ENCODE measurements at places on chromosomes 2 and 18.

GRCh38 chr2:47174733-47175361, 19.7 kb upstream of the STPG4 start:
- DNase-seq: no peak

DNA sequence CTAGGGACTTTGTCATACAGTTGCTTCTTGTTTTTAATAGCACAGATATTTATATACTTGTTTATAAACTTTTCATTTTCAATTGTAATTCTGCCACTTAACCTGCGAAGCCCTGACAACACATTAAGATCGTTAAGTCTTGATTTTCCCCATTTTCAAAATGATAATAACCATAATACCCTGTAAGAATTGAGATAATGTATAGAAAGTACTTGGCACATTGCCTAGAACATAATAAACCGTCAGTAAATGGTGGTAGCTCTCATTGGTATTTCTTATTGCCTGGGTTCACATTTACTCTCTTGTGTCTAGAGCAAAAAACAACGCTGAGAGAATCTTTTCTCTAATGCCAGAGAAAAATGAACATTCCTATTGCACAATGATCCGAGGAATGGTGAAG, 18.6 kb downstream of the PTCD3 start:
- no peak for DNase-seq

DNA sequence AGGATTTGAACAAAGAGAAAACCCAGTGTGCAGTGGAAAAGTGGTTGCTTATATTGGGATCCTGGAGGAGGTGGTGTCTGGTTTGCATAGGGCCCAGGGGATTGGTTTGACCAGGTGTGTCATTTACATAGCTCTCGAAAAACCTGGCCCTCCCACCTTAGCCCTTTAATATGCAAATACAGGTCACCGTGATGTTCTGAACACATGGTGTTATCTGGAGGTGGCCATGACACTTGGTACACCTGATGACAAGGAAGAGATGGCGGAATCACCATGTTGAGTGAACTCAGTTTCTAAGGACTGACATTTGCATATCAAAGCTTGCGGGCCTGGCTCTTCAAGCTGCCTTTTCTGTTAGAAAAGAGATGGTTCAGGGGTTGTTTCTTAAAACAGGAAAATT, 2.3 kb upstream of the NAPG start:
- no peak for DNase-seq

DNA sequence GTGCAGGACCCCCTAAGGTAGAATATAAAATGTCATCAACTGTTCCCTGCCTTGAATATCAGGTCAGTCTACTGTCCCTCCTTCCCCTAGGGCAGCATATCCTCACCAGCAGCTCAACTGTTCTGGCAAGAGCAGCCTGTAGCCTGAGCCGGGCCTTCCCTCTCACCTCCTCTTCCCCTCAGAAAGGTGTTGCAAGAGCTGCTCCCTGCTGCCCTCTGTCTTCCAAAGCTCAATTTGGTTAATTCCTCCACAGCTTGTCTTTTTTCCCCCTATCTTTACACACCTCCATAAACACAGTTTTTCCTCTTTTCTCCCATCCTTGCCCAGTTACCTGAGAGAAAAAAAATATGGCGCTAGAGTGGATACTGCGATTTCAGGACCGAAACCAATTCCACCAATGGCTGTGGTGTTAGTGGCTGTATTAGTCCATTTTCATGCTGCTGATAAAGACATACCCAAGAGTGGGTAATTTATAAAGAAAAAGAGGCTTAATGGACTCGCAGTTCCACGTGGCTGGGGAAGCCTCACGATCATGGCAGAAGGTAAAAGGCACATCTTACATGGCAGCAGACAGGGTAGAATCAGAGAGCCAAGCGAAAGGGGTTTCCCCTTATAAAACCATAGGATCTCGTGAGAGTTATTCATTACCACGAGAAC, 184.7 kb downstream of the MREG start:
- no peak for DNase-seq

- no peak for DNase-seq
Measured at GRCh38 chr2:172712251-172712650, 23.4 kb upstream of the RAPGEF4 start.

GRCh38 chr18:76463358-76463757, 31.7 kb downstream of the ZNF516 start:
- DNase-seq: no peak

DNA sequence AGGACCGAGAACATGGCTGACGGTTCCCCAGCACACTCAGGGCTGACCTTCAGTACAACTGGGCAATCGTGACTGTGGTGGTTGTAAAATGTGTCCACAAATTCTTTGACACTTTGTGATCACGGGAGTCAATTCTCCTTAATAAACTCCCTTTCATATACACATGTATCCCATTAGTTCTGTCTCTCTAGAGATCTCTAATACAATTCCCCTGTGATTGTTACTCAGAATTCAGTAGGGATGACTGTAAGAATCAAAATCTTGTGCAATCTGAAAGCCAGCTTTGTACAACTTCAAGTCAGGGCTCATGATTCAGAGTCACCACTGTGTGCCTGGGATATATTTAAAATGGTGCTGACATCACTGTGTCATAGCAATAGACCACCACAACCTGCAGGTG, 89.5 kb upstream of the LMAN1 start:
- DNase-seq: no peak

DNA sequence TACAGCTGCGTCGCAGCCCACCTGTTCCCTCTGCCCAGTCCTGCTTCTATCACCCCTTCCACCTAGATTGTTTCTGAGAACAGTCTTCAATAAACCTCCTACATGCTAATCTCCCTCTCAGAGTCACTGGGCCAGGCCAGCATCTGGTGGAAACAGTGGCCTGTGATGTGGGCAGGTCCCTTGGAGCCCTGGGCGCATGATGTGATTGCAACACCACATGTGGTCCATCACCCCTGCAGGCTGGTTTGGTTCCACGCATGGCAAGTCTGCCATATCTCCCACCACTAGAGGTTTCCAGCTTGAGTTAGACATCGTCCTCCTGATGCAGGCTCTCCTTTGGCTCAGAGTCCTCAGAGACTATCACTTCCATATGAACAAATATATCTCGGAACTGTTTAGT, 83.5 kb downstream of the PRKCE start:
- no peak for DNase-seq

DNA sequence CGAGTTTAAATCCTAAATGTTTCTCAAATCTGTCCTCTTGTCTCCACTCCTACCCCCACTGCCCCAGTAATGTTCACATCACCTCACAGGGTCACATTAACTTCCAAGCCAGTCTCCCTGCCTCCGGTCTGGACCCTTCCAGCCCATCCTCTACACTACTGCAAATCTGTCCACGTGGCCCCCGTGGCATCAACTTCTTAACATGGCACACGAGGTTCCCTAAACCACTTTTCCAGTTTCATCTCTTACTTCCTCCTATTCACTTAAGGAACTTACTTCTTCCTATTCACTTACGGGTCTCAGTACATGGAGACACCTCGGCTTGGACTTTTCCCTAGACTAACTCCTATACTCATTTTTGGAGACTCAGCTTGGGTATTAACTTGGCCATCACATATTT, 27.0 kb downstream of the MRPL33 start:
- no peak for DNase-seq

- DNase-seq: no peak
Measured at GRCh38 chr18:45004546-45005080, 323.9 kb downstream of the SETBP1 start.

- no peak for DNase-seq
Measured at GRCh38 chr2:190303647-190304046, 16.0 kb downstream of the HIBCH start.

DNA sequence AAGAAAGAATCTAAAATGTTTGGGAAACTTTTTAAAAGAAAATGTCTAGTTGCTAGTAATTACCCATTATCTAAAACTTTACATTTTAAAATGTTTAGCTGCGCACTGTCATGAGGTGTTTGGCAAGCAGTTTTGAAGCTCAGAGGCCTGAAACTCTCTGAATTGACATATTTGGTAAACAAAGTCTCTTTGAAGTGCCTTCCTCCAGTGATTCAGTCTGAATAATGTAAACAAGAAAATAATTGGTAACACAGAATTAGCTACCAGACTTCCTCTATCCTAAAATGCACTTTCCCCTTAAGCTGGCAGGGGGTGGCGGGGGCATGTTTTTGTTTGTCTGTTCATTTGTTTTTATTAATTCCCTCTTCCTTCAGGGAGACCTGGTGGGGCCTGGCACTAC, 61.4 kb downstream of the WDR75 start:
- no peak for DNase-seq

- DNase-seq: no peak
Measured at GRCh38 chr2:76567478-76567877, 856.8 kb upstream of the GCFC2 start.

DNA sequence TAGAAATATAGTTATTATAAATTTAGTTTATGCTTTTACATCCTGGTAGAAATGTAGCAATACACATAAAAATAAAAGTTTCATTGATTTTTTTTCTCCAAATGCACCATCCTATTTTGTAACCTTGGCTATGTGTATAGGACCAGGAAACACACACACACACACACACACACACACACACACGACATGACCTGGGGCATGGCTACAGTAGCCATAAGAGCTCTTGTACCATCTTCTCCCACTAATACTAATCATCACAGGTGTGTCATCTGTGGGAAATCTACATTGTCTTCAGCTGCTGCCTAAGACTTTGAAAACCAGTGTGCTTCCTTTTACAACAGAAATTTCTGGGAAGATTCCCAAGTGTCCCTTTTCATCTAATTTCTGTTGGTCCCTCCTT, 144.3 kb downstream of the MCFD2 start:
- no peak for DNase-seq

DNA sequence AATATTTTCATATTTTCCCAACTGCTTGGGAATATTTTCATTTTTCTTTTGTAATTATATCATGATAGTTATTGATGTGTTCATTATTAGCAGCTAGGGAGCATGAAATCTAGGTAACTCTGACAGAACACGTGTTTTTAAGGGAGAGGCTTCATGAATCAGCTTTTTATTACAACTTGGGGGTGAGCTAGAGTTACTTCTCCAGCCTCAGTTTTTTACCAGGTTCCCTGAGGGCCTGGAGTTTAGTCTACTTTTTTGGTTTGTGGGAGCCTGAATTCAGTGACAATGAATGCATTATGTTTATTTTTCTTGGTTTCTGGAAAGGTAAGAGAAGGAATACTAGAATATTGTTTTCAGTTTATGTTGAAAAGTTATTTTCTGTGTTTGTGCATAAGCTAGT, 18.0 kb downstream of the NAB1 start:
- no peak for DNase-seq

DNA sequence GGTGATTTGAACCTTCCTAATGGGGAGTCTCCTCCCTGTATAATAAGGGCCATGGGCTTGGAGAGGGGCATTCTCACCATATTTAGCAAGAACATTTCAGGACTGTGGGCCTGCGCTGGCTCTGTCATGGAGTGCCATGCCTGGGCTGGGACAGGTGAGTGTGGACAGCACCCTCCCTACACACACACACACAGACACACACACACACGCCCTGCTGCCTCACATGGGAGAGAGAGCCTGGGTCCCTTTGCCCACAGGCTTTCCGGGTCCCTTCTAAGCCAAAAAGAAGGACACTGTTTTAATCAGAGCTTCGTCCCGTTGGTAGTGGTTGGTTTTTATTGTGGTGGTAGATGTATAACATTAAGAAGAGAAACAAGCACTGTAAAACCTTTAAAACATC, 31.4 kb upstream of the TMEM87B start:
- no peak for DNase-seq

- no peak for DNase-seq
Measured at GRCh38 chr2:58698620-58699019, 457.5 kb upstream of the FANCL start.

DNA sequence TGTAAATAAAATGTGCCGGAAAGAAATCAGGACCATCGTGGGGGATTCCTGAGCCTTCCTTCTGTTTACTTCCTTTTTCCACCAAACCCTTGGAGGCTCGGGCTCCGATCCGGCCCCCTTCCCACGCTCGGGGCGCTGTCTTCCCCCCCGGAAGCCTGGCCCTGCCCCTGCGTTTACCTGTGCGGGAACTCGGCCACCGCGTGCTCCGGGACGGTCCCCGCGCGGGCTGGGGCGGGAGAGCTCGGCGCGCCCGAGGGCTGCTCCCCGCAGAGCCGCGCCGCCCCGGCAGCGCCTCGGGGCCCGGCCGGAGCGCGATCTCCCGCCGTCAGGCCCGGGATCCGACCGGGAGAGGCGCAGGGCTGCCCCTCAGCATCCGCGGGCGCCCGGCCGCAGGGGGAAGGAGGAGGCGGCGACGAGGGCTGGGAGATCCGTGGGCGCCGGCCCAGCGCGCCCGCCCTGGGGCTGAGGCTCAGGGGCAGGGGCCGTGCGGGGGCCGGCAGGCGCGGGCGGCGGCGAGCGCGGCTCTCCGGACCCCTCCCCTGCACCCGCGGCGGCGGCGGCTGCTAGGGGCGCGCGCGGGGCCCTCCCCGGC, 435 bp downstream of the ADCY3 start:
- no peak for DNase-seq

DNA sequence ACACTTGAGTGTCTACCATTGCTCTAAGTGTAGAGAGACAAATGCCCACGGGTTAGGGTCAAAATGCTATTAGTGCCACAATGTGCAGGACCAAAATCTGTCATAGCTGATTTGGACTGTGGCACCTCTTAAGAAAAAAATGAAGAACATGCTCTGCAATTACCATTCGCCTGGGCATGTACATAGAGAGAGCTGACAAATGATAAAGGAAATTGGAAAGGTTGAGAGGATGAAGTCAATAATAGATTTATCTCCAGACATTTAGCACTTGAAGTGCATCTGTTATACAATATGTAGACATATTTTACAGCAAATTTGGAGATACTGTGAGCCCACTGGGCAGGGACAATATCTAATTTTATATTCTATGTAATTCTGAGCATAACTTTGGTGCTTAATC, 804.4 kb downstream of the SATB2 start:
- DNase-seq: no peak

- DNase-seq: no peak
Measured at GRCh38 chr18:10188971-10189810, 265.2 kb upstream of the APCDD1 start.

DNA sequence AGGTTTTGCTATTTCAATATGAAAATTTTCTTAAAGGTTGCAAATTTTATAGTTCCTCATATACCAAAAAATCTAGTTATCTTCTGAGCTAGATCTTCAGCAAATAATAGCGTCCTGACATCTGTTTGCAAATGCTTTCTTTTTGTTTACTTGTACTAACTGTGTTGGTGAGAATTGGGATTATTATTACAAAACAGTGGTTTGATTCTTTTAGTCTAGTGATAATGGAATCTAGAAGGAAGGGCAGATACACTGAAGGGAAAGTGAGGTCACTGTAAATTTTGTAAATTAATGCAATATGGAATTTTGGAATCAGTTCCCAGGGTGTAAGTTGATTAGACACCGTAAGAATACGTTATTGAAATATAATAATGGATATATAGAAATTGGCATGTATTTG, 36.2 kb upstream of the NT5C1B start:
- no peak for DNase-seq

GRCh38 chr18:532018-532417, 31.5 kb upstream of the COLEC12 start:
- no peak for DNase-seq

- DNase-seq: no peak
Measured at GRCh38 chr2:168191955-168192785, 55.2 kb downstream of the STK39 start.

- DNase-seq: no peak
Measured at GRCh38 chr18:48719388-48719787, 180.6 kb downstream of the CTIF start.

- no peak for DNase-seq
Measured at GRCh38 chr18:31161757-31162418, 768 bp downstream of the DSC1 start.

- DNase-seq: no peak
Measured at GRCh38 chr18:64974391-64975125, 776.3 kb upstream of the CDH7 start.
